ENCODE measurements at places on chromosomes 16 and 17.

- DNase-seq, result no peak
Measured at GRCh38 chr17:41614098-41614497, 1.5 kb upstream of the KRT16 start.

DNA sequence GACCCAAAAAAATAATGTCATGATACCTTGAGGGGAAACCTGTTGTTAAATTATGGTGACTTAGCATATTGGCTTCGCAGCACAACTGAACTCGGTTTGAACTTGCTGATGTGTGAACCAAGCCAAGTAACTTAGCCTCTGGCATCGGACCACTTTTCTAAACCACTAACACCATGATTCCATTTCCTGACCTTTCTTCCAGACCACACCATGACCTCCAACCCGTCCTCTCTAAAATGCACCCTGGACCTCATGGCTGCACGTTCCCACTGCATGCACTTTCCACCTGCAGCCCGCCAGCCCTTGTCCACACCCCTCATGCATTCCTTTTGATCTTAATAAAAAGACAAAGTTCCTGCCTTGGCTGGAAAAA is 29.3 kb downstream of the DYNLRB2 start:
- no peak for DNase-seq

GRCh38 chr17:31318298-31318801 is 3.1 kb downstream of the EVI2A start:
- peak; percentile 68 for DNase-seq

- no peak for DNase-seq
Measured at GRCh38 chr16:61987474-61988012, 48.7 kb downstream of the CDH8 start.

DNA sequence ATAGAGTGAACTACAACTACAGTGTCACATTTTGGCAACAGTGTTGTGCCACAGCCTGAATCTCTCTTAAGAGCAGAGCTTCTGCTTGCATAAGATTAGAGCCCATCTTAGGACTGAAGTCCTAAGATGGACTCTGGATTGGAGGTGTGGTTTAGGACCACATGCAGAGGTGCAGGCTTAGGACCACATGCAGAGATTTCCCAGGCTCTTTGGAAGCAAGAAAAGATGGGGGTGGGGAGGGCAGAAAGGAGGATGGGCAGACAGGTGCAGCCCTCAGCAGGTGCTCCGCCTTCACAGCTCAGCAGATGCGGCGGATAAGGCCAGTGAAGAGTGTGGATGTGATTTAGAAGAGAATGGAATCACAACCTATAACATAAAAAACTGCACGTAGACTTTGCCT is 128.7 kb downstream of the TANGO6 start:
- no peak for DNase-seq

GRCh38 chr16:52621651-52622050 is 74.7 kb upstream of the TOX3 start:
- no peak for DNase-seq

DNA sequence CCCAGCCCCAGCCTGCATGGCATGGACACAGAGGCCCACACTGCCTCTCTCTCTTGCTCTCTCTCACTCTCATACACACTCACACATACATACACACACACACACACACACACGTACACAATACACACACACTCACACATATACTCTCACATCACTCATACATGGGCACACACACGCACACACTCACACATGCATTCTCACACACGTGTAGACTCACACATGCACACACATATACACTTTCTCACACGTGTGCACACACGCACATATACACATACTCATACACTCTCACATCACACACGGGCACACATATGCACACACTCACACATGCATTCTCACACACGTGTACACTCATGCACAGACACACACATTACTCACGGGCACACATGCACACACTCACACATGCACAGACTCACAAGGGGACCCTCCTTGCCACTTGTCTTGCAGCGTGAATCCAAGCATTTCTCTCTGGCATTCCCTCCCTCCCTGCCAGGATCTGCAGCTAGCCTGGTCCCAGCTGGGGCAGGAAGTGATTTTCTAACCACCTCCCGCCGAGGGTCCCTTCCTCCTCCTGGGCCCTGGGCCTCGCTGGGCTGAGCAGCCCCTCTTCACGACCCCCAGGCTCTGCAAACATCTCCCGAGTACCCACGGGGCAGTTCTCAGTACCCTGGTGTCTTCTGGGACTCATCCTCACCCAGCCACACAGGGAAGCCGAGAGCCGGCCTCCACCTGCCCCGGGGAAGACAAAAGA is 37.5 kb downstream of the IL21R start:
- no peak for DNase-seq

All from Right ventricle myocardium inferior (tissue), 1 donor.